NCI-H1048 (cell line): ENCODE measurements at places on chromosomes 16 and 17.

DNA sequence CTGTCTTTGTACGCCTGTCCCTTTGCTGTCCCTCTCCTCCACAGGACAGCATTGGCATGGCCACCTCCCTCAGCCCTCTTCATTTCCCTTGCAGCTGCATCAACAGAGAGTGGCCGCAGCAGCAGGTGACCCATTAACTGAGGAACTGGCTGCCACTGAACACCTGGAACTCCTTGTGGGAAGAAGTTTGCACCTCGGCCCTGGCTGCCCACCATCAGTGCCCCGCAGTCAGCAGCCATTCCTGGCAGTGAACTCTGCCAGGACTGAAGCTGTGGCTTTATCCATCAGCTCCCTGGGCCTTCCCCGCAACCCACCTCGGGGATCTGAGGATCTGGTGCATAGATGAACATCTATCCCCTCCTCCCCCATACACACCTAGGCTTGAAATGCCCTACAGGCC lies 13.1 kb upstream of the RNF135 start:
- no peak for DNase-seq

DNA sequence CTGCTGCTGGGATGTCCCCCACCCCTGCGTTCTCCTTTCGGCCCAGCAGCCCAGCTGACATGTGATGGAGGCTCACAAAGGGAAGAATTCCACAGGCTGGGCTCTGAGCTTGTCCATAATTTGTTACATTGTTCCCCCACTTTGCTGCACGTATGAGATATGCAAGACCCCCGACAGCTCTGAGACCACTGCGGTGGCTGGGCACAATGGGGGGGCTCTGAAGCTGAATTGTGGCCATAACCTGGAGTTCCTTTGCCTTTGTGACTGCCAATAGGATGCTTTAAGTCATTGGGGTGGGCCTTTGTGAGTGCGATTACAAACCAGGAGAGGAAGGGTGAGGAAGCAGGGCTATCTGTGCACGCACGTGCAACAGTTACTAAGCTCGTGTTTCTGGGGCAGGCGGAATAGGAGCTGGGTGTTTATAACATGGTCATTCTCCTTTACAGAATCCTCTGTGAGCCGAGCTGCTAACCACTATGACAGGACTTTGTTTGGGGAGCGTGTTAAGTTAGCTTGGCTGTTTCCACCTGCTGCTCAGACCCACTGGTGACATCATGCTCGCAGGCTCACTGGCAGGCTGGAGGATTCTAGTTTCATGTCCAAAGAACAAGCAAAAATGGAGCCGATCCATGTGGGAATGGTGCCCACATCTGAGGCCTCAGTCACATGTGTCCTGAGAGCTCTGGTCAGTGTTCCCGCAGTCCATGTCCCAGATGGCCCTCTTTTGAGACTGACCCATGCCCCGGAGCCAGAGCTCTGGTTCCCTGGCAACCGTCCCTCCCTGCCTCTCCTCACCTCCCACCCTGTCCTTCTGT lies 208.3 kb upstream of the SALL1 start:
- no peak for DNase-seq

DNA sequence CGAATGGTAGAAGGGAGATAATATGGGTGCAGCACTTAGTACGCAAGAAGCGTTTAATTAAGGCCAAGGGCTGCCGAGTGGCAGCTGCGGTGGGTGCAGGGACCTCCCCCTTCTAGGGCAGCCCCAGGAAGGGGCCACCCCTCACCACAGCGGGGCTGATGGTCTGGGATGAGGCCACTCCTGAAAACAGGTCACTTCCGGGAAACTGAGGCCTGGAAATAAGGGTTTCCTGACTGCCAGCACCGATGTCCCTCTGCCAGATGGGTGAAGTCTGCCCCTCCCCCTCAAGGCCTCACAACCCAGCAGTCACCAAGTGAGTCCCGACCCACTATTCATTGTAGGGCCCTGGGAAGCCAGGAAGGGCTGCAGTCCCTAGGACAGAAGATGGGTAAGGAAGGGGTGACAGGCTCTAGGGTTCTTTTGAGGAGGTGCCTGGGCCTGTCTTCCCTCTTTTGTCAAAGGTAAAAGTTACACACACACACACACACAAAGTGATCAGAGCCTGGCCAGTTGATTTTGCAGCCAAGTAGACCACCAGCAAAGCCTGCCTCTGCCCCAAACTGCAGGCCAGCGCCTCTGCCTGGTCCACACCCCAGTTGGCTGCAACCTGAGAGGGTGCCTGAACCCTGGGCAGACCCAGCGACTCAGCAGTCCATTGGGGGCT lies 12.5 kb downstream of the SREBF1 start:
- DNase-seq = no peak

DNA sequence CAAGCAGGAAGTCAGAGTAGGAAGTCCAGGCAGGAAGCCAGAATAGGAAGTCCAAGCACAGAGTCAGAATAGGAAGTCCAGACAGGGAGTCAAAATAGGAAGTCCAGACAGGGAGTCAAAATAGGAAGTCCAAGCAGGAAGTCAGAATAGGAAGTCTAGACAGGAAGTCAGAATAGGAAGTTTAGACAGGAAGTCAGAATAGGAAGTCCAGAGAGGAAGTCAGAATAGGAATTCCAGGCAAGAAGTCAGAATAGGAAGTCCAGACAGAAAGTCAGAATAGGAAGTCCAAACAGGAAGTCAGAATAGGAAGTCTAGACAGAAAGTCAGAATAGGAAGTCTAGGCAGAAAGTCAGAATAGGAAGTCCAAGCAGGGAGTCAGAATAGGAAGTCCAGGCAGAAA lies 105.3 kb upstream of the C16orf82 start:
- DNase-seq = no peak

GRCh38 chr17:17959520-17960361 lies 12.5 kb downstream of the TOM1L2 start:
- DNase-seq = no peak

GRCh38 chr17:79125503-79125902 lies 50.9 kb downstream of the ENGASE start:
- no peak for DNase-seq

DNA sequence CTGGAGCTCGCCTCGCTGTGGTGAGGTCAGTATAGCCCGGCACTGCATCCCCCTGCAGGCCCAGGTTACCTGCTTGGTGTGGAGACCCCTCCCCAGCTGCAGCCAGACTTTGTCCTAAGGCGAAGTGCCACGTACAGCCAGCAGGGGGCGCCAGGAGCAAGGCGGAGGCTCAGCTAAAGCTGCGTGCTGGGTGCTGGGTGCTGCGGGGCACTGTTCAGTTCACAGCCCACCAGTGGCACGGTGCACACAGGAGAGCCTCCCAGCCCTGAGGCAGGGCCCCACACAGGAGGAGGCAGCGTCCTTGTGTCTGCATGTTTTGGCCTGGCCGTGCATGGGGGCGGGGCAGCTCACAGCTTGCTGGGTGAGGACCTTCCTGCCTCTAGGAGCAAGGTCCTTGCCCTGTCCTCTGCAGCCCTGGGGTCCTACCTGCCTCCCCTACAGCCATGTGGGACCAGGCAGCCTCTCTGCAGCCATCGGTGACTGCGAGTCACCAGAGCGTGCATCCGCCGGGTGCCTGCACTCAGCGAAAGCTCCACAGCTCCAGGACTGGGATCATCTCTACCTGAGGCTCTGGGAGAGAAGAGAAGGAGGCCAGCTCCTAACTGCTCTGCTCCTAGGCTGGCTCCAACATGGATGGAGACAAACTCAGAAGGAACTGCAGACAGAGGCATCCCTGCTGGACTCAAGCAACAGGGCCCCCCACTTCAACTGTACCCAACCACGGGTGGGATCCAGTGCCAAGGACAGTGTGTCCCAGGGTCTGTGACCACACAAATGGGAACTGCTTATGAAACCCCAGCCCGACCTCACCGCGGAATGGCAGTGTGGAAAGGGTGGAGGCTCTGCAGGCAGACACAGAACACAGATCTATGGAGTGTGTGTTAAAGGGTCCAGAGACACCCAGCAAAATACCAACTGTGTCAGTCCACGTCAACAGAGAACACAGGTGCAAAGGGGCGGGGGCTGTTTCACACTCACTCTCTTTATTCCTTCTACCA lies 19.0 kb downstream of the SLC7A5 start:
- peak; percentile 40 for DNase-seq

DNA sequence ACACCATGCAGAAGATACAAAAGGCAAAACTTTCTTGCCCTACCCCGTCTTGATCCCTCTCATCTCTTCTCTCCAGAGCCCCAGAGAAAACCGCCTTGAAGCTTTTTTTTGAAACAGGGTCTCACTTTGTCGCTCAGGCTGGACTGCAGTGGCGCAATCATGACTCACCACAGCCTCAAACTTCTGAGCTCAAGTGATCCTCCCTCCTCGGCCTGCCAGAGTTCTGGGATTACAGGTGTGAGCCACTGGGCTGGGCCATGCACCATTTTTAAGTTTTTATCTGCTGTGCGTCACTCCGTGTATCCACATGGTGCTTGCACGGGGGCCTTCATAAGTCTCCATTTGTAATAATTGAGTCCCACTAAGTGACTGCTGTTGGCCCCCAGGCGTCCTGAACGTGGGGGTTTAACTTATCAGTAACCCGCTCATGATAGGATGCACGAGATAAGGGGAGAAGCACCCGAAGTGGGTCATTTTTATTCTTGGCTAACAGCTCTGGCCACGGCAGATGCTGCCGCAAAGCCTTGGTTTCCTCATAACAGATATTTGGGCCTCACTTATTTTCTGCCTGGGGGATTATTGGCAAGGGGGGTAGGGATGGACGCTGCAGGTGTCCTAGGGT lies 8.6 kb downstream of the DNAH17 start:
- DNase-seq = no peak

DNA sequence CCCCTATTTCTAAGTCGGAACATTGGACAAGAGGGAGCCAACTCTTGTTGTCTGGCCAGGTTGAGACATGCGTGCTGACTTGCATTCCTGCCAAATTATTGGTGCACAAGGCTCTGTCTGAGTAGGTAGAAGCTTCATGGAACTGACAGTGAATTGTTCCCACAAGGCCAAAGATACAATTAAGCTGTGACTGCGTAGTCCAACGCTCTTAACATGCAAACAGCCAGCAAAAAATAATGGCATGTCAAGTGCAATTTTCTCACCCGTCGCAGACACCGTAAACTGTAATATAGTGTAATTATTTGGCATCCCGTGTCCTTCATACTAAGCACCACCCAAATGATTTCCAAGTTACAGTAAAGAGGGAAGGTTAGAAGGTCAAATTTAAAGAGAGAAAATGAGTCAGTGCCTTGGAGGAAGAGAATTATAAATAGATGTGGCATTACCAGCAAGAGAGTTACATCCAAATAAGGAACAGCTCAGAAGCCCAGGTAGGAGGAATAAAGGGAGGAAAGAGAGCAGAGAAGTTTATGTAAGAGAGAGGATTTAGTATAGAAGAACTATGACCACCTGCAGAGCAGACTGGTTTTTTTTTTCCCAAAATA lies 21.8 kb downstream of the CDH8 start:
- DNase-seq = no peak

- no peak for DNase-seq
Observed at GRCh38 chr16:80309178-80309577, 231.6 kb upstream of the DYNLRB2 start.

GRCh38 chr16:16137110-16137509 lies 86.2 kb downstream of the ABCC6 start:
- no peak for DNase-seq

DNA sequence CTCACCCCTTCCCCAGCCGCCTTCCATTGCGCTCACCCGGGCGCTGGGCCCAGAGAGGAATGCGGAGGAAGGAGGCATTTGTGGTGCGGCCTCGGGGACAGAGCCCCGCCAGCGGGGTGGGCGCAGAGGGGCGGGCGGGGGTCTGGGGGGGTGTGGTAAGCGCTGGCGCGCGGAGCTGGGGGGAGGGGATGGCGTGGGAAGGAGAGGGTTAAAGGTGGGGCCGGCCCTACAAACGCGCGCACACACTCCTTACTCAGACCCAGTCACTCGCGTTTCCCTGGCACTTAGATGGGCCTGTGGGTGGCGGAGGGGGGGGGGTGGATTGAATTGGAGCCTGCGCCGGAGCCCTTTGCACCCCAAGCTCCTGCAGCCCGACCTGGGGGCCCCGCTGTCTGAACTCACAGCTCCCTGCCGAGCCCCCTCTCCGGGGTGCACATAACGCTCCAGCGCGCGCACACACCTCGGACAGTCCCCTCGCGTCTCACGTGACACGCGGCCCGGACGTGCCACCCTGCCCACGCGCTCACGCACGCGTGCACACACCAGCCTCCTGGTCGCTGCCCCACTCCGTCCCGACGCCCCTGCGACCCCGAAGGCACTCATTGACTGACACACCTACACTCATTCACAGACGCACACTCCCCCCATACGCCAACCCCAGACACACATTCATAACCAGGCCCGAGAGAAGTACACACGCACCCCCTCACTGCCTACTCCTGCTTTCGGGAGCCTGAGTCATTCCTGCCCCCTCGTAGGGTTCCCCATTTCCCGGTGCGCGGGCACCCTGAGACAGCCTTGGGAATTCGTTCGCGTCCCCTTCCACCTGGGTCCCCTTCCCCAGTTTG lies 844 bp downstream of the TBKBP1 start:
- no peak for DNase-seq

DNA sequence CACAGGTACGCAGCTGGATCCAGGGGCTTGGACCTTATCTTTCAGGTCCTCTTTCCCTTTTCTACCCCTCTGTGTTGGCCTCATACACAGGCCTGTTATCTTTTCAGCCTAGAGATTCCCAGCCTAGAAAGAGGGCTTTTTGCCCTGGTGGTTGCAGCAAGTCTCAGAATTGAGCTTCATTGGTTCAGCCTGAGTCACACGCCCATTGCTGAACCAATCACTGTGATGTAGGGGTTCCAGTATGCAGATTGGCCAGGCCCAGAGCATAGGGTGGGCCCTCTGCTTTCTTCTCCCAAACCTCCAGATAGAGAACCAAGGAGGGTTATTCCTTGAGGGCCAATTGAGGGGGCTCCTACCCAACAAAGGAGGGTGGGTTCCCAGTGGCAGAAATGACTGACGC lies 32.8 kb downstream of the GPT2 start:
- no peak for DNase-seq

DNA sequence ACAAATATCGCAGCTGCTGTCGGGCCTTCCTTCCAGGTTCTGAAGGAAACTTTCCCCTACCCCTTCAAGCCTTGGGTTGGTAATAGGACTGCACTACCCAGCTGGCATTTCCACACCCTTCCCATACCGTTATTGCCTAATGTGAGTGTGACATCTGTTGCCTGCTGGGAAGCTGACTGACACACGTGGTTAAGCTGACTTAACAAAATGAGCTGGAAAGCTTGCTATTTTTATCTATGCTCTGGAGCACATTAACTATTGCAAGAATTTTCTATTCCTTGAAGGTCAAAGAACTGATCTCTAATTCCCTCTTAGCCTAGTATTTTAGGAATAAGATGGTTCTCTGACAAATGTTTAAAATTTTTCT lies 79.5 kb downstream of the PMP22 start:
- no peak for DNase-seq

DNA sequence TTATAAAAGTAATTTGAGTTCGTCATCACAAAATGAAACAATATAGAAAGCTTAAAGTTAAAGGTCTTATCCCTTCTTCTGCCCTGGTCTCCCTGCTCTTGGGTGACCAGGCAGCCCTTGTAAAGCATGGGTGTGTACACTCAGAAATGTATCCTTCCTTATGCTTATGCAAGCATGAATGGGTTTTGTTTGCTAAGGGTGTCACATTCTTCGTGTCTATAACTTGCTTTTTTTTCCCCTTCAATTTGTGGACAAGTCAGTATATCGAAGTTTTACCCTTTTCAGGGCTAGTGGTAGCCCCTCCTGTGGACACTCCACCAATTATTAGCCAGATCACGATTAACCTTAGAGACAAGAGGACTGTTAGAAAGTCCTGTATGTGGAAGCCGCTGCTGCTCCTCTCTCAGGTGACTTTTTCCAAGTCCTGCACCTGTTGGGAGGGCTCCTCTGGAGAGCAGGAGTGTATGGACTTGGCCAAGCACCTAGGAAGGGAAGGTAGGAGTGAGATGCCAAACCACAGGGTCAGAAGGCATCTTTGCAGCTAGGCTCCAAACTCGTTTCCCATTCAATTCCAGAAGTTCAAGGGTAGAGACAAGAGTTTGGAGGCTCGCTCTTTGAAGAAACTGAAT lies 50.9 kb downstream of the LDHD start:
- no peak for DNase-seq
